Endothelial cell of umbilical vein (primary cell): ENCODE measurements at places on chromosomes 11 and 22. TPM values are rescaled to one million over a fixed set of nuclear protein-coding genes. Genes with fewer than 3 reads are reported as not detected.

The GGTLC2 gene
- total RNA-seq = not detected in 2 replicates

The NAALAD2 gene
- 1.1 and 1.8 TPM in 2 replicates for total RNA-seq

The CBLIF gene
- total RNA-seq = not detected in 2 replicates

The APOA4 gene
- total RNA-seq = not detected in 2 replicates

The REXO2 gene
- total RNA-seq = 155 and 182 TPM in 2 replicates

DNA sequence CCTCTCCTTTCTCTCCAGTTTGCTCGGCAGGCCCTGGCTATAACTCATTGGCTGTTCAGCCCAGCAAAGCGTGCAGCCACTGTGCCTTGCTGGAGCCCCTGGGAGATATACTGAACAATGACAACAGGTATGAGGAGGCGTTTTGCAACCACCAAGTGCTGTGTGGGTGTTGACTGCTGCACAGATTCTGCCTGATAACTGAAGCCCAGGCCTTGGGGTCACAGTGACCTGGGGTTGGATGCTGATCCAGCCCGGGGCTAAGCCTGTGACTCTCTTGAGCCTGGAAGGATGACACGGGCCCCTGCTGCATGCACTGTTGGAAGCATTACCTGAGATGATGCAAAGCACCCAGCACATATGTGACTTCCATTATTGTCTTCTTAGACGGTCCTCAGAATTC lies 13.7 kb upstream of the A4GALT start:
- DNase-seq = no peak
- H3K4me1 ChIP-seq = no peaks in the 10 kb centered on the region
- H3K27me3 ChIP-seq = no peaks in the 10 kb centered on the region
- H3K36me3 ChIP-seq = no peaks in the 10 kb centered on the region
- H3K4me3 ChIP-seq = no peak overlapping the region

DNA sequence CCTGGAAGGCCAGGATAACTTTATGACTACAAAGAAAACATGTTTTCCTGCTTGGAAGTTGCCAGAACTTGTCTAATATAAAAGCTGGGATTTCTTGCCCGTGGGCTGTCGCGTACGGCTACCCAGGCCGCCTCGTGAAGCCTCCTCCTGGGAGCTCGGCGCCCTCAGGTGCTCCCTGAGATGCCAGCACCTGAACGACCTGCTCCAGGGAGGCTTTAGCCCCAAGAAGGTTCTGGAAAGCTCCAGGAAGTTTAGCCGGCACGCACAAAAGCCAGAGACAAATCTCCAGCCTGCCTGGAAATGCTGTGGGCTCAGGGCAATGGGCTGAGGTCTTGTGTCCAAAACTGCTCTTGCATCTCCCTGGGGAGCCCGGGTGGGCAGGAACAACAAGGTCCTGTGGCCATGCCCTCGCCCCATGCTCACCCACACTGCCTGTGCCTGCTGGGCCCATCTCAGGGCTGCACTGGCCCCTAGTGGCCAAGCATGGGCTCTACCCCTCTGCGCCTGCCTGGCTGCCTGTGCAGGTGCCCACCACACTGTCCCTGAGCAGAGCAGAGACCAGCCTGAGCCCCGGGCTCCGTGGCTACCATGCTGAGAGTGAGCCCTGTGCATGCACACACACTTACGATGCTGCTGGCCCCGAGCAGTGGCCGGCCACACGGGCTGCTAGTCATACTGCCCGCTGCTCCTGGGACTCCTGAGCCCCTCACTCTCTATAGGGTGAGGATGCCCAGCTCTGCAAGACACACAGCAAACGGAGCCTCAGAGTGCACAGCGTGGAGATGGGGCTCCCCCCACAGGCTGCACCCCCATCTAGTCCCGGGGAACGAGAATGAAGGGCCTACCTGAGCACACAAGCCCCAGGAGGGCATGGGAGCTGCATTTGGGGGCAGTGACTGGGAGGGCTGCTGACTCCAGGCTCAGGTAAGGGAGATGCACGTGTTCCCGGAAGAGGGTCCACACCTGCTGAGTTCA lies 4.9 kb upstream of the CELSR1 start:
- peaks cover 21% of the 10 kb centered on the region for H3K27me3 ChIP-seq
- no peak overlapping the region for H3K4me3 ChIP-seq
- no peaks in the 10 kb centered on the region for H3K36me3 ChIP-seq

DNA sequence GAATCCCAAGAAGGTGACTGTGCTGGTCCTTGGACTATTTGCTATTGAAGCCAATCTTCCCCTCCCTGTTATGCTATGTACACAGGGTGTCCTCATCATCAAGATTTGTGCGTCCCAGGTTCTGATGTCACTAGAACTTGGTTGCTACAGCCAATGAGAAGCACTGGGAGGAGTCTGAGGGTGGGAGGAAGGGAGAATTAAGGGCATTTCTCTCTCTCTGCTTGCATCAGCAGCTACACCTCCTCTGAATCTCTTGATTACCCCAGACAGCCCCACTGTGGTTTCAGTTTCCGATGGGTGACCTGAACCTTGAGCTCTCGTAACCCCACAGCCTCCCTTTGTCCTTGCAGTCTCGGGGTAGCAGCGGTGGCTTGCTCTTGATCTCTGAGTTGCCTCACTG lies 212.4 kb upstream of the SESN3 start:
- no peaks in the 10 kb centered on the region for H3K27me3 ChIP-seq
- DNase-seq = no peak
- no peaks in the 10 kb centered on the region for H3K4me1 ChIP-seq
- H3K36me3 ChIP-seq = no peaks in the 10 kb centered on the region

- no peak for DNase-seq
- no peak overlapping the region for H3K27ac ChIP-seq
- no peaks in the 10 kb centered on the region for H3K27me3 ChIP-seq
Measured at GRCh38 chr11:7969756-7970646, 4.8 kb upstream of the NLRP10 start.

- DNase-seq = no peak
- no peaks in the 10 kb centered on the region for H3K4me1 ChIP-seq
- H3K36me3 ChIP-seq = no peaks in the 10 kb centered on the region
- no peak overlapping the region for H3K27ac ChIP-seq
- no peaks in the 10 kb centered on the region for H3K27me3 ChIP-seq
- no peak overlapping the region for H3K4me3 ChIP-seq
Measured at GRCh38 chr11:91922846-91923245, 301.8 kb upstream of the FAT3 start.

DNA sequence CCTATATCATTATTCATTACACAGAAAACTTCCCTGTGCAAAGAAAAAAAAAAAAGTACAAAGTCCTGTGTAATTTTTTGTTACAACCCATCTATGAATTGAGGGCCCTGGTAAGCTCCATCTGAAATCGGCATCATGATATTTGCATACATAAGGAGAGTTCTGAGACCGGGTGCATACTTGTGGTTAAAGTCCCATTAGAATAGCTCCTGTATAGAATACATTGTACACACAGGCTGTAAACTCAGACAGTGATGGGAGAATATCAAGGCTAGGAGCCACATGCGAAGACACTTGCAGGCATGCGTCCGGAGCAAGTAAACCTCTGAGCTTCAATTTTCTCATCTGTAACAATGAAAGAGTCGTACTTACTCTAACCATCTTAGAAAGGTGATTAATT lies 353.2 kb downstream of the ETS1 start:
- peaks cover 14% of the 10 kb centered on the region for H3K4me1 ChIP-seq
- no peak overlapping the region for H3K27ac ChIP-seq
- H3K27me3 ChIP-seq = no peaks in the 10 kb centered on the region

GRCh38 chr11:61914471-61915171 lies 2.7 kb downstream of the RAB3IL1 start:
- H3K4me1 ChIP-seq = no peaks in the 10 kb centered on the region
- H3K36me3 ChIP-seq = no peaks in the 10 kb centered on the region
- no peak for DNase-seq

DNA sequence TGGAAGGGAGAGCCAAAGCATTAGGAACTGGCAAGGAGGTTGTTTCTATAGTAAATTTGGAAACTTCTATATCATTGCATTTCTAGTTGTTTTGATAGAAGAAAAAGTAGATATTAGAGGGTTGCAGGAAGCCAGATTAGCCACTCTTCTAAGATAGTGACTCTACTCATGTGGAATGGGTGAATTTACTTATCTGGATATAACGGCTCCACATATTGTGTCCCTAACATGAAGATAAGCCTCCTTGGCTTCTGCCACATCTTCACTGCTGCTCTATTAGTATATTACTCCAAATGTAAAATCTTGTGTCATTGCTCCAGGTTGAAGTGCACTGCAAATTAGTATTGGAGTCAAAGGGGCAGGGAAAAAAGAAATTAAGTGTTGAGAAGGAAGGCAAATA lies 283.3 kb downstream of the CASP12 start:
- H3K36me3 ChIP-seq = no peaks in the 10 kb centered on the region
- H3K27me3 ChIP-seq = no peaks in the 10 kb centered on the region
- H3K27ac ChIP-seq = no peak overlapping the region
- no peak for DNase-seq

DNA sequence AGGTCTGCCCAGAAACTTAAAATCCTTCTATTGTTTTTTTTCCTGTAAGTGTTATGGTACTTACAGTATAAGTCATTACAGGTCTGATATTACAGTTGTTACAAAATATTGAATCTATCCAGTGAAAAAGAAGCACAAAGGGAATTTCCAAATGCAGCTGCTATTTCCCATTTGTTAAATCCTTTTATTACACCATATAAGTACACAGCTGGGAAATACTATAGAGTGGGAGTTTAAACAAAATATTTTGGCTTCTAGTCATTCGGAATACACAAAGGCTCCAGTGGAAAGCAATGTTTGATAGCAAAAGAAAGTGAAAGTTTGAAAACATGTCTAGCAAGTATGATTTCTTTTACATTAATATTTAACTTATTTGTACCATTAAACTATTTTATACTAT lies 18.0 kb downstream of the SOX6 start:
- no peaks in the 10 kb centered on the region for H3K27me3 ChIP-seq
- H3K27ac ChIP-seq = no peak overlapping the region
- no peaks in the 10 kb centered on the region for H3K4me1 ChIP-seq
- DNase-seq = no peak

- no peak for DNase-seq
- no peak overlapping the region for H3K27ac ChIP-seq
- H3K27me3 ChIP-seq = no peaks in the 10 kb centered on the region
- peaks cover 22% of the 10 kb centered on the region for H3K4me1 ChIP-seq
Measured at GRCh38 chr11:110078923-110079544, 14.2 kb upstream of the ZC3H12C start.

DNA sequence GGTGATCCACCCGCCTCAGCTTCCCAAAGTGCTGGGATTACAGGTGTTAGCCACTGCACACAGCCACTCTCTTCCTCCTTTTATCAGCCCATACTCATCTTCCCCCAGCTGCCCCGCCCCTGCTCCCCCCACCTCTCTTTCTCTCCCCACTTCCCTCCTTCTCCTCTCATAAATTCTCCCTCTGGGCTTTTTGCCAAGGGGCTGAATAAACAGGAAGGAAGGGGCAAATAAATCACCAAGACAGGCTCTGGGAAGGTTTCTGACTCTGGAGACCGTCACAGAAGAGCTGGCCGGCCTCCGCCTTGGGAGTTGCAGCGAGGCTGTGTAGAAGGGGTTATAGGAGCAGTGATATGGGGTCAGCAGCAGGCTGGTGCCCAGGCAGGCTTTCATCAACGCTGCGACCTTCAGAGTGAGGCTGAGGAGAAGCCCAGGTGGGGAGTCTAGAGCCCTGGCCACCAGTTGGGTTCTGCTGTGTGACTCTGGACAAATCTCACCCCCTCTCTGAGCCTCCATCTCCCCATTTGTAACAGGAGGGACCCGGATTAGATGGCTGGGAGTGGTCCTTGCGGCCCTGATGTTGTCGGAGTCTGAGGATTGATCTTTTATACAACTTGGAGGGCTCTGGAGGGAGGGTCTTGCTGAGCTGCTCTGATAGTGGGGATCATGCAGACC lies 62.6 kb upstream of the RASD2 start:
- no peaks in the 10 kb centered on the region for H3K27me3 ChIP-seq
- H3K4me3 ChIP-seq = no peak overlapping the region
- H3K36me3 ChIP-seq = no peaks in the 10 kb centered on the region
- no peak overlapping the region for H3K27ac ChIP-seq
- H3K4me1 ChIP-seq = peaks cover 19% of the 10 kb centered on the region

DNA sequence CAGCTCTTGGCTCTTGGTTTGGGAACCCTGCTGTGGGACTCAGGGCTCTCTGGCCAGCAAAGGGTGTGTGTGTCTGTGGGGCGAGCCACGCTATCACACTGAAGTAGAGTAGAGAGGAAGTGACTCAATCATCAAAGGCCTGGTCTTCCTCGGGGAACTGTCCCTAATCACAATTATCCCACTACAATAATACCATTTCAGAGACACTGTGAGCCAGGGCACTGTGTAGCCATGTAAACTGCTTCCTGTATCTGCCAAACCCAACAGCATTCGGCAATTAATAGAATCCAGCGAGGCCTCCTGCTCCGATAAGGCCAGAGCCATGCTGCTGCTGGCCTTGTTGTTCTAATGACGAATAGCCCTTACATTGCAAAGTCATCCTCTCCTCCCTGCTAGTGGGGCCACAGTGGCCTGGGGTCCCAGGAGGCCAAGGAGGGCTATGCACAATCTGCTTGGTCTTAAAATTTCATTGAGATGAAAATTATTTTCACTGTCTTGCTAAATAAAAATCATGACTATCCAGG lies 49.8 kb upstream of the LMO2 start:
- H3K4me3 ChIP-seq = no peak overlapping the region
- DNase-seq = peak; percentile 87
- H3K27me3 ChIP-seq = no peaks in the 10 kb centered on the region
- H3K36me3 ChIP-seq = no peaks in the 10 kb centered on the region

- H3K36me3 ChIP-seq = no peaks in the 10 kb centered on the region
- no peak overlapping the region for H3K27ac ChIP-seq
- H3K4me1 ChIP-seq = peaks cover 9% of the 10 kb centered on the region
- H3K4me3 ChIP-seq = no peak overlapping the region
- DNase-seq = peak; percentile 33
Measured at GRCh38 chr11:76047231-76047630, 159.1 kb downstream of the WNT11 start.

GRCh38 chr22:38799265-38800002 lies 5.5 kb upstream of the DNAL4 start:
- H3K27me3 ChIP-seq = peaks cover 10% of the 10 kb centered on the region
- H3K36me3 ChIP-seq = no peaks in the 10 kb centered on the region

DNA sequence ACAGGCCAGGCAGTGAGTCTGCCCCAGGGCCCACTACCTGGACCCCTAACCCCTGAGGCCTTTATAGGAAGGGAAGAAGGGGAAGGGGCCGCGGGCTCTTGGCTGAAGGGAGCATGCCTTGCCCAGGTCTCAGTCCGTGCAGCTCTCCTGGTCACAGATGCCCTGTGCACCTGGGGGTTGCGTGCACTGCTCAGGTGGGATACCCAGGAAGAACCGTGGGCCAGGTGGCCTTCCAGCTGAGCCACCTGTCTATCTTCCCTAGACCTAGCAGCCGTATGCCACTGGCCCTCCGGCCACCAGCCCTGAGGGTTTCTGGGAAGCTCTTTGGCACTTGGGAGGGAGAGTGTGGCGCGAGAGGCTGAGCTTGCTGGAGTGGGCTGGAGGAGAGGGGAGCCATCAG lies 1178.6 kb downstream of the BRD1 start:
- H3K27me3 ChIP-seq = no peaks in the 10 kb centered on the region
- H3K4me1 ChIP-seq = no peaks in the 10 kb centered on the region
- no peak overlapping the region for H3K4me3 ChIP-seq
- no peak for DNase-seq
- H3K27ac ChIP-seq = no peak overlapping the region
